Stimulated activated CD4-positive, alpha-beta T cell treated with anti-CD3 and anti-CD28 coated beads, Interleukin-1b, Interleukin-23, amount 100 ng/mL, for 4 hours (primary cell): ENCODE measurements at places on chromosomes 12 and 14.

DNA sequence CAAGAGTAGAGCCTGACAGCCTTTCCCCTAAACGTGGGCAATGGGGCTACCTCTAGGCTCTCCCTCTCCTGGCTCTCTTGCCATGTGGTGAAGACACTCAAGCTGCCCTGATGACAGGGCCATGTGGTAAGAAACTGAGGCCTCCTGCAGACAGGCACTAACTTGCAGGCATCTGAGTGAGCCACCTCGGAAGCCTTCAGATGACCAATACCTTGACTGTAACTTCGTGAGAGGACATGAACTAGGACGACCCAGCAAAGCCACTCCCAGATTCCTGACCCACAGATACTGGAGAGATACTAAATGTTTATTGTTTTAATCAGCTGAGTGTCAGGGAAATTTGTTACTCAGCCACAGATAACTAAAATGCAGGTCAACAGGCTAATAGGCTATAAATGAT, 96.4 kb downstream of the EFCAB11 start:
- no peak for DNase-seq

DNA sequence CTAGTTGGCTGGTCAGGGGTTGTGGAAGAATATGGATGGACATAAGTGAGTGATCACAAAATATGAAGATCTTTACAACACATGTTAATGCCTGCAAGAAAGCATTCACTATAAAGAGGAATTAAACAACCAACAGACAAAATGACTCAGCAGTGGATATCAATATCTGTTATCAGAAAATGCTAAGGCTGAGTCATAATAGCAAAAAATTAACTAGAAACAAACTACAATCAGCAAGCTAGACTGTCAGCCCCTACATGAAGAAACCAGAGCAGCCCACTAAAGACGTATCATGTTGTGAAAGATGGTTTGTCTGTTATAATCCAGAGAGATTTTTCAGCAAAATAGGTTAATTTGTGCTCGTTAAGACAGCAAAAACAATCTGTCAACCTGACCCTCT, 472.9 kb downstream of the NELL2 start:
- DNase-seq = no peak

GRCh38 chr12:86735851-86736250, 479.7 kb upstream of the MGAT4C start:
- no peak for DNase-seq

GRCh38 chr12:48946205-48946604, 11.1 kb downstream of the ARF3 start:
- no peak for DNase-seq

DNA sequence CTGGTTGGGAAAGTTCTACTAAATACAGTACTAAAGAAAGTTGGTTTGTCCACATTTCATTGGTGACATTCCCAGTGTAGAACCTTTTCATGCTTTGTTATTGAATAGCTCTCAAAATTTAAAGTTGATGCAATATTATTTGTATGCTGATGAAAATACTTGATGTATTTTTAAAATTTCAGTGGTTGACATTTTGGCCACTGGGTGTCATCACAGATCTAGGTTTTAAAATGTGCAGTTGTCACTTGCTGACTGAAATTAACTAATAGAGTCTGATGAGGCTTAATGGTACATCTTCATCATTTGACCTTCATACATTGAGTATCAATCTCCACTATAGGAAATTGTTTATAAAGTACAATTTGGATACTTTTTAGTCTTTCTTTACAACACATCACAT, 37.1 kb downstream of the CMAS start:
- peak; percentile 30 for DNase-seq

DNA sequence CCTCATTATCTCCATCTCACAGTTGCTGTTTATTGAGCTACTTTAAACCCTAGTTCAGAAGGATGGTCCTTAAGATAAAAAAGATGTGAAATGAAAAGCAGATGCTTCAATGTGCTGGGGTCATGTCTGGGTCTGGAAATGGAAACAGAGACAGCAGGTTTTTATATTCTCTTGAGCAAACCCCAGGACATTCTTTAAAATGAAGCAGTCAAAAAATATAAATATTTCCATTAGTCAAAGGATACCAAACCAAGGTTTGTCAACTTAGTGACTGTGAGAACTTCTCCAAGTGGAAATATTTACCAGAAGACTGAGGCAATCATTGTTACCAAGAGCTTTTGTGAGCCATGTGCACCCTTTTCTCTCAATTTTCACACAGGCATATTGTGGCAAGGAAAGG, 102.5 kb upstream of the DIO2 start:
- DNase-seq = no peak

GRCh38 chr12:18965203-18965602, 164.3 kb upstream of the PLEKHA5 start:
- DNase-seq = no peak

GRCh38 chr12:111126331-111126730, 206.0 kb upstream of the MYL2 start:
- DNase-seq = no peak

- no peak for DNase-seq
Measured at GRCh38 chr14:61553730-61554641, 141.3 kb upstream of the HIF1A start.

GRCh38 chr12:113066813-113067400, 10.4 kb downstream of the DTX1 start:
- DNase-seq = no peak

DNA sequence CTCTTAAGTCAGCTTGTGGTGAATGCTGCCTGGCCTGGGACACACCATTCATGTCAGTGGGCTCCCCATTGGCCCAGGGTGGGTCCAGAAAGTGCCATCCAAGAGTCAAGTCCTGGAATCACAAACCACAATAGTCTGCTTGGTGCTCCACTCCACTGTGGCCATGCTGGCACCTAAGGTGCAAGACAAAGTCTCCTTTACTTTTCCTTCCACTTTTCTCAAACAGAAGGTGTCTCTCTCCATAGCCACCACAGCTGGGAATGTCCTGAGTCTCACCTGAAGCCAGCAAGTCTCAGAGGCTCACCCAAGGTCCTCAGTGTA, 9.0 kb downstream of the RDH16 start:
- no peak for DNase-seq

DNA sequence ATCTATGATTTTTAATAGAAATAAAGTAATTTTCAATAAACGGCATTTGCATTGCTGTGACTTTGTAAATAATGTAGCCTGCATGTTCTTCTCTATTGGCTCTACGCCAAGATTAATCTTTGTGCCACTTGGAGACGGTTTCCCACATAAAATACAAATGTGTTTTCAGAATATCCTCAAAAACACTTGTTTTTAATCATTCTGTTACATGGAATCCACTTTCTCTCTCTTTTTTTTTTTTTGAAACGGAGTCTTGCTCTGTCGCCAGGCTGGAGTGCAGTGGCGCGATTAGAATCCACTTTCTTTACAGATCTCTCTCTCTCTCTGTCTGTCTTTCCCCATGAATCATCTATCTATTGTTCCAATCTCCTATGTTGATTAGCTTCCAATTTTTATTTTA, 22.8 kb upstream of the SSPN start:
- DNase-seq = no peak

DNA sequence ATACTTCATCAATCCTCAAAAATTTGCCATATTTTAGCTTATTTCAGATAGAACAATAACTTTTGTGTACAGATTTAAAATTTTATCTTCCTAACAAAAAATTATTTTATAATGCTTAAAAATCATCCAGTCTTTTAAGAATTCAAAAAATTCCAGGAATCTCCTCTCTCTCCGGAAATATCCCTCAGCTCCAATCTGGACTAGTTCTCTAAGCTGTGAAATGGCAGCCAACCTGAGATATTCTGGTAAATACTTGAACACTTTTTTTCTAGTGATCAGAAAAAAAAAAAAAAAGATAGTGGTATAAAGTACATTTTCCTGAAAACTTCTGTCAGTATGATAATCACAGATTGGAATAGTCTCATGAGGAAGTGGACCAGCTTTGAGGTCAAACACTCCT, 57.6 kb downstream of the SSPN start:
- no peak for DNase-seq

GRCh38 chr12:51886021-51886710, 1.7 kb upstream of the ANKRD33 start:
- peak; percentile 18 for DNase-seq

GRCh38 chr12:105261010-105261409, 25.0 kb upstream of the APPL2 start:
- no peak for DNase-seq

DNA sequence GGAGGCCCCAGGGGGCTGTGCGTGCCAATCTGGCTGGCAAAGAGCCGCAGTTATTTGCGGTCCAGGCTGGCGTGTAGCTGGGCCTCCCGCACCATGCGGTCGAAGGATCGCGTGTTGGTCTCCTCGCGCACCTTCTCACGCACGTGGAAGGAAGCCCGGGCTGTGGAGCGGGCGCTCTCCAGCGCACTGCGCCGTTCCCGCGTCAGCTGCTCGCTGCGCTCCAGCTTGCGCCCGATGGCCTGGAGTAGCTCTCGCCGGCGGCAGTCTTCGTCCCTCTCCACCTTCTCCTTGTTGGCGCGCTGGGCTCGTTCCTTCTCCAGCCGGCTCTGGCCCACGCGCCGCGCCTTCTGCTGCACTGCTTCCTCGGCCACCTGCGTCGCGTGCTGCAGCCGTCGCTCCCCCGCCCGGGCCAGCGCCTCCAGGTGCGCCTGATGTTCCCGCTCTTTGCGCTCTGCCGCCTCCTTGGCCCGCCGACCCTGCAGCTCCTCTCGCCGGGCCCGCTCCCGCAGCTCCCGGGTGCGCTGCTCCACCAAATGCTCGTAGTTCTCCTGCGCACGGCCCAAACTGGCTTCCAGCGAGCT, 3.1 kb downstream of the CCDC177 start:
- no peak for DNase-seq

DNA sequence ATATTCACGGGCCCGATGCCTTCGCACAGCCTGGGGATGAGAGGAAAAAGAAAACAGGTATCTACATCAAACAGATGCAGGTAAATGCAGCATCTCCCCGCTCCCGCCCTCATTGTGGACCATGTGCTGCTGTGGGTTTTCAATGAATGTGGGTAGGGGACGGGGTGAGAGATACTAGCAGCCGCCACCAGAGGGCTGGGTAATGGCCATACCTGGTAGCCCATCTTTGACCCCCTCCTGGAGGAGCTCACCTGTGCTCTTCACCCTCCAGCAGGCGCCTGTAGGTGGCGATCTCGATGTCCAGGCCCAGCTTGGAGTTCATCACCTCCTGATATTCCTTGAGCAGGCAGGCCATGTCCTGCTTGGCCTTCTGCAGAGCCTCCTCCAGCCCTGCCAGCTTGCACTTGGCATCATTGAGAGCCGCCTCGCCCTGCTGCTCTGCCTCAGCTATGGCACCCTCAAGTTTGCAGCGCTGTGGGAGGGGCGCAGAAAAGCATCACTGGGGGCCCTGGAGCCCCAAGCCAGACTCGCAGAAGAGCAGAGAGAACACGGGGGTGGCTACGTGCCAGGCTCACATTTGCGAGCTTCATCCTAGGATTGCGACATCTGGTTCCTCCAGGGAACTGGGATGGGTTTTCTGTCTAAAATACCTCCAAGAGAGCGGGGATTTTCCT, 10.2 kb downstream of the KRT82 start:
- no peak for DNase-seq

- DNase-seq = no peak
Measured at GRCh38 chr12:66154776-66155175, 15.0 kb downstream of the TMBIM4 start.

- peak; percentile 80 for DNase-seq
Measured at GRCh38 chr14:22986508-22987054, 4.2 kb upstream of the AJUBA start.

- DNase-seq = no peak
Measured at GRCh38 chr14:37553935-37554550, 41.0 kb downstream of the FOXA1 start.

GRCh38 chr12:91093341-91093740, 18.0 kb downstream of the LUM start:
- DNase-seq = no peak

- DNase-seq = no peak
Measured at GRCh38 chr12:112175361-112176155, 50.2 kb downstream of the TRAFD1 start.

DNA sequence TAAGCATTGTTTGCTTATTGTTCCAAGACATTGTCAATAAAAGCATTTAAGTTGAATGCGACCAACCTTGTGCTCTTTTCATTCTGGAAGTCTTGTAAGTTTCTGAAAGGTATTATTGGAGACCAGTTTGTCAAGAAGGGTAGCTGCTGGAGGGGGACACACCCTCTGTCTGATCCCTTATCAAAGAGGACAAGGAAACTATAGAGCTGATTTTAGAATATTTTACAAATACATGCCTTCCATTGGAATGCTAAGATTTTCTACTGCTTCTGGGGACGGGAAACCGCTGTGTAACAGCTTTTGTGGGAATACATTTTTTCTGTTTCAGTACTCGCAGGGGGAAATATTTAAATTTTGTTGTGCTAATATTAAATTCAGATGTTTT, 3.5 kb downstream of the FOS start:
- no peak for DNase-seq

- no peak for DNase-seq
Measured at GRCh38 chr12:107242189-107242588, 148.8 kb upstream of the CRY1 start.

- no peak for DNase-seq
Measured at GRCh38 chr14:37599507-37600368, 4.3 kb downstream of the TTC6 start.

DNA sequence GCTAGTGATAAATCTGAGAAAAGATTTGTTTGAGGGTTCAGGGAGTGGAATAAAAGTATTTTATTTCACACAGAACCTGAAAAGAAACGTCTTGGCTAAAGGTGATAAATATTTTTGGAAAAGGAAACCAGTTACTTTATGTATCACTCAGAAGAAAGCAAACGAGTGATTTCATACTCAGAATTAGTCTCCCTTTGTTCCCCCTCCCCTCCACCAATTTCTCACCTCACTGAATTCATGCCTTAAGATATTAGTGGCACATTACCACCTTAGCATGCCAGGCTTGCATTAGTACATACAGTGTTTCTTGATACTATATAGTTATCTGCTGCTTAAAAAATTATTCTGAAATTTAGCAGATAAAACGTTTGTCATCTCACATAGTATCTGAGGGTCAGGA, 28.2 kb downstream of the G2E3 start:
- no peak for DNase-seq

- DNase-seq = peak; percentile 63
Measured at GRCh38 chr14:50560931-50561285, 963 bp downstream of the ATL1 start.

DNA sequence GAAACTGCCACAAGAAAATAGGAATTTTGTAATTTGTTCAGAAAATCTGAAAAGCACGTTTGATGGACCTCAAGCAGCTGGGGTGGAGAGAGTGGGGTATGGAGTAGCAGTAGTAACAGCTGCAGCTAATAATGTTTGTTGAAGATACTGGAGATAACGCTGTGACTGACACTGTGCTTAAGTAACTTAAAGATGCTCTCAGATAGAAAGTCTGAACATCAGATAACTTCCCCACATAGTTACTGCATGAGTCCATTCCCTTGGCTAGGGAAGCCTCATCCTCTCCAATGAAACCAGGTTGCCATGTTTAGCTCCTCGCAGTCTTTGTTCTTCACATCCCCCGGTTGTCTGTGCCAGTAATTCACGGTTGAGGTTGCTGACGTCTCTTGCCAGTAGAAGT, 24.9 kb downstream of the RMST start:
- DNase-seq = no peak
